ENCODE measurements at places on chromosomes 3 and 15.

- no peak for DNase-seq
These were observed 29.7 kb downstream of the MRPS11 start for GRCh38 chr15:88497109-88497765.

DNA sequence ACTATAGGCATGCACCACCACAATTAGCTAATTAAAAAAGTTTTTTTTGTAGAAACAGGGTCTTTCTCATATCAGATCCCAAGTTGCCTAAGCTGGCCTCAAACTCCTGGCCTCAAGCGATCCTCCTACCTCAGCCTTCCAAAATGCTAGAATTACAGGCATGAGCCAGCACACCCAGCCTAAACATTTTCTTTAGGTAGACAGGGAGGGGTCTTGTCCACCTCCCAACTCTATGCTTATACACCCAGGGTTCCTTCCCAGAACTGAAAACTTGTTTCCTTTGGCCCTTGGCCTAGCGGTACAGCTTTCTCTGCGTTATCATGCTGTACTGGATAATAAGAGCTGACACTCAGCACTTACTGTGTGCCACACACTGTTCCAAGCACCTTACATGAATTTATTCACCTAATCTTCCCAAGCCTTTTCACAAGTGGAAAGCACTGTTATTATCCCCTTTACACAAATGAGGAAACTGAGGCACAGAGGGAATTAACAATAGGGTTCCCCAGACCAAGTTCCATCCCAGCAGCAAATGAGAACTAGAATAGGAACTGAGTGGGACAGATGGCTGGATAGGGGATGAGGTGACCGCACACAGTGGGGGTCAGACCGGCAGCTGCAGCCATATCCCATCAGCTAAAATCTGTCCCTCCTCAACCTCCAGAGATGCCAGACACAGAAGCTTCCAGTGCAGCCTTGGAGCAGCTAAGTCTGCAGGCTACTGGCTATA, 150.8 kb downstream of the MEGF11 start:
- DNase-seq: no peak

DNA sequence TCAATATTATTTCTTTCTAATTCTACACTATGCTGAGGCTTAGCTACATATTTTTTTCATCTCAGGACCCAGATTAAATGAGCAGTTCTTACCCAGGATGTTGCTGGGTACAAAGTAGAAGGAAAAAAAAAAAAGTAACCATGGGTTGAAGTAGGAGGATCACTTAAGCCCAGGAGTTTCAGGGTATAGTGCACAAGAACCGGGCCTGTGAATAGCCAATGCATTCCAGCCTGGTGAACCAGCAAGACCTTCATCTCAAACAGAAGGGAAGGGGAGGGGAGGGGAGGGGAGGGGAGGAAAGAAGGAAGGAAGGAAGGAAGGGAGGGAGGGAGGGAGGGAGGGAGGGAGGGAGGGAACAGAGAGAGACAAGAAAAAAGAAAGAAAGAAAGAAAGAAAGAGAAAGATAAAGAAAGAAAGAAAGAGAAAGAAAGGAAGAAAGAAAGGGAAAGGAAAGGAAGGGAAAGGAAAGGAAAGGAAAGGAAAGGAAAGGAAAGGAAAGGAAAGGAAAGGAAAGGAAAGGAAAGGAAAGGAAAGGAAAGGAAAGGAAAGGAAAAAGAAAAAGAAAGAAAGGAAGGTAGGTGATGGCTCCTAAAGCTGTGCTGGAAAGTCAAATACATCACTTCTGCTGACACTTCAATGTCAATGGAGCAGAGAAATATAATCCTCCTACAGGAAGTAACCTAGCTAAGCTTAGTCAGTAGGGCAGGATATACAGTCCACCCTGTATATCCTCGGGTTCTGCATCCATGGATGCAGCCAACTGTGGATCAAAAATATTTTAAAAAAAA, 206.8 kb upstream of the TGFBR2 start:
- DNase-seq: no peak

GRCh38 chr15:98154863-98155262, 194.4 kb downstream of the ARRDC4 start:
- no peak for DNase-seq

GRCh38 chr3:184642631-184643285, 69.1 kb downstream of the MAGEF1 start:
- DNase-seq: no peak

DNA sequence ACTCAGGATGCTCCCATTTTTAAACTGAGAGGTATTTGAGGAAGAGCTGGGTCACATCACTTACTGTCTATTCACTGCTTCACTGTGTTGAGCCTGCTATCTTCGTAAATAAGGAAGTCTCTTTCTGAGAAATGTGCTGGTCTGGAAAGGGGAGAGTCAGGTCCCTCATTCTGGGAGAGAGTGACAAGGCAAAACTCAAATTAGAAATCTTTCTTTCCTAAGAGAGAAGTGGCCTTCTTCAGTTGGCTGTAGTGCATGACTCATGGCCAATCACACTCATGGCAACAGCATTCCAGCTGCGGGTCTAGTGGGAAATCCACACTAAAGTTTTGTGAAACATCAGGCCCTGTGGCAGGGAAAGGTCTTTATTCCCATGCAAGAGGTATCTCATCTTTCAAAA, 11.5 kb upstream of the TIMP4 start:
- DNase-seq: no peak
